ENCODE measurements at places on chromosomes 7 and 10. TPM values are rescaled to one million over a fixed set of nuclear protein-coding genes. Genes with fewer than 3 reads are reported as not detected.

DNA sequence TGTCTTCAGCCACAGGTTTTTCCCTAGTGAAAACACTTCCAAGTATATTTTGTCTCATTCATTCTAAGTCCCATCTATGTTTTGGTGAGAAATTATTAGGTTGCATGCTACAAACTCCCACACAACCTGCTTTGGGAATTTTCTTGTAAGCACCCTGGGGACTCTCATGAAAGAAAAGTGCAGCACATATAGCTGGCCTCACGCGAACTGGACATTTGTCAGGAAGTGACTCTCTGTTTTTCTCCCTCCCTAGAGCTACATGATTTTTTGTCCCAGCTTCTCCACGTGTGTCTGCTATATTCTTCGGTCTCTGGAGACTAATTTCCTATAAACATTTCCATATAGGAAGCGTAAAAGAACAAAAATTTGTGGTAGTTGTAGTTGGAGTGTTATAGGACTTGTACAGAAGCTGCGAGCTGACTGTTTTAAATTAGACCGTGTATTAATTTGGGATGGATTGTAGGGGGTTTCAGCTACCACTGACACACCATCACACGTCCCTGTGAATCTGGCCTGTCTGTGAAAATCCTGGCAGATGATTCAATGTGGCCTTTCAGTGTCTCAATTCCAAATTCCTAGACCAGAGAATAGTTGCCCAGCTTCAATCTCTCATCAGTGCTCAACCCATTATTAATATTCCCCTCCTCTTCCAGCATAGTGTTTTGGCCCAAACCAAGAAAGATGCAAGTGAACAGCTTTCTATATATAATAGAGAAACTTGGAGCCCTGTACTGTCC is 40.2 kb downstream of the ARL4A start:
- no peak overlapping the region for H3K27ac ChIP-seq
- no peak overlapping the region for H3K4me3 ChIP-seq
- no peak for DNase-seq
- H3K4me1 ChIP-seq: peaks cover 16% of the 10 kb centered on the region
- H3K36me3 ChIP-seq: no peaks in the 10 kb centered on the region

DNA sequence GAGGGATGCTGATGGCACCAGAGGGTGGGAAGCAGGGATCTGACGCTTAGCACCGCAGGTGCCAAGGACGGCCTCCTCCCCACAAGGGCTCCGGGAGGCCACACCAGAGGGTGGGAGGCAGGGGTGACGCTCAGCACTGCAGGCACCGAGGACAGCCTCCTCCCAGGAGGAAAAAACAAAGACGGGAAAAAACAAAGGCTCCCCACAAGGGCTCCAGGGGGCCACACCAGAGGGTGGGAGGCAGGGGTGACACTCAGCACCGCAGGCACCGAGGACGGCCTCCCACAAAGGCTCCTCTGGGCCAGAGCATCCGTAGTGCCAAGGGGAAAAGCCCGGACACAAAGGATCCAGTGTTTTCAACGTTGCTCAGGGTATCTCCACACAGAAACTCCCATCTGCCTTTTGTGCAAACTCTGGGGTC is 25.6 kb downstream of the DIP2C start:
- H3K27ac ChIP-seq: no peak overlapping the region
- DNase-seq: no peak
- peaks cover 3% of the 10 kb centered on the region for H3K4me1 ChIP-seq
- H3K36me3 ChIP-seq: no peaks in the 10 kb centered on the region
- peaks cover 3% of the 10 kb centered on the region for H3K27me3 ChIP-seq
- H3K4me3 ChIP-seq: no peak overlapping the region

GRCh38 chr10:93346694-93347093 is 135.4 kb downstream of the MYOF start:
- DNase-seq: no peak
- H3K27ac ChIP-seq: no peak overlapping the region
- H3K4me1 ChIP-seq: peaks cover 3% of the 10 kb centered on the region
- no peaks in the 10 kb centered on the region for H3K36me3 ChIP-seq
- H3K4me3 ChIP-seq: no peak overlapping the region
- H3K27me3 ChIP-seq: no peaks in the 10 kb centered on the region

- DNase-seq: no peak
- no peak overlapping the region for H3K4me3 ChIP-seq
- H3K4me1 ChIP-seq: no peaks in the 10 kb centered on the region
- H3K36me3 ChIP-seq: no peaks in the 10 kb centered on the region
- no peaks in the 10 kb centered on the region for H3K27me3 ChIP-seq
- H3K27ac ChIP-seq: no peak overlapping the region
These were observed 138.6 kb upstream of the EFCAB10 start for GRCh38 chr7:105719919-105720318.

The MUC3A gene
- not detected for total RNA-seq

The C7orf57 gene
- total RNA-seq: 0.83 TPM

All from activated CD8-positive, alpha-beta T cell treated with anti-CD3 and anti-CD28 coated beads for 36 hours (primary cell).